ENCODE measurements at places on chromosomes 3 and 15.

GRCh38 chr3:95965704-95966336, 848.6 kb upstream of the EPHA6 start:
- DNase-seq, result no peak

- DNase-seq, result no peak
These were observed 36.5 kb downstream of the PPM1L start for GRCh38 chr3:160792540-160792939.

- no peak for DNase-seq
These were observed 651.7 kb upstream of the CCDC54 start for GRCh38 chr3:106725566-106725965.

DNA sequence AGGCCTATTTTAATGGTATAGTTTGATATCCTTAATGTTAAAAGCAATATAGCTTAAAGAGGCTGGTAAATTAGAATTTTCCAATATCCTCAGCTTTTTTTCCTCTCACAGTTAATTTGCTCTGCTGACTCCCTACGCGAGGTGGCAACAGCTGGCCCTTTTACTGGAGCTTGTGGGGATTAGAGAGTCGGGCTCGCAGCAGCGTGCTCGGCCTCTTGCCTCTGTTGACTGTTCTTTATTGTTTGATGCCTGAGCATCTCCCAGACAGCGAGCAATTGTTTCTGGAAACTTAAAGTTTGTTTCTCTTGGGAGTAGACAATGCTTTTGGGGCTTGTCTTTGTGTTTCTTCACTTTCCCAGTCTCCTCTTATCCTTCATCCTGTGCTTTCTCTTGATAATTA, 80.8 kb downstream of the OPA1 start:
- DNase-seq, result no peak

GRCh38 chr3:71511446-71511845, 72.1 kb downstream of the FOXP1 start:
- DNase-seq, result no peak

GRCh38 chr3:177804646-177805045, 607.4 kb upstream of the TBL1XR1 start:
- no peak for DNase-seq

GRCh38 chr15:87638554-87639083, 617.9 kb downstream of the NTRK3 start:
- DNase-seq, result no peak

- no peak for DNase-seq
These were observed 89.1 kb upstream of the ALCAM start for GRCh38 chr3:105277656-105278055.

DNA sequence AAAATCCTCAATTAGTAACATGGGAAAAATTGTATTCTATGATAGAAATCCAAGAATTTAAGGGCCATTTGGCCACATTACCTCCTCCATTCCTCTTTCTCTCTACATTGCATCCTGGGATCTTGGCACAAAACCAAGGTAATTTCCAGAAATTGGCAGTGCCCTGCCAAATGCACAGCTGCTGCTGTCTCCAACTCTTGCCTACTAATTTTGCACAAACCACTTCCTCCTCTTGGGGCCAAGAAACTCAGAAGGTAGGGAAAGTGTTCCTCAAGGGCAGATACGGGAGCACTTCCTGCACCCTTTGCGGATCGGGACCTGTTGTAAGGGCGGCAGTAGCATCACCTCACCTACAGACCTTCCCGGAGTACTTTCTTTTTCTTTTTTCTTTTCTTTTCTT, 57.8 kb downstream of the MAP3K13 start:
- DNase-seq, result no peak

DNA sequence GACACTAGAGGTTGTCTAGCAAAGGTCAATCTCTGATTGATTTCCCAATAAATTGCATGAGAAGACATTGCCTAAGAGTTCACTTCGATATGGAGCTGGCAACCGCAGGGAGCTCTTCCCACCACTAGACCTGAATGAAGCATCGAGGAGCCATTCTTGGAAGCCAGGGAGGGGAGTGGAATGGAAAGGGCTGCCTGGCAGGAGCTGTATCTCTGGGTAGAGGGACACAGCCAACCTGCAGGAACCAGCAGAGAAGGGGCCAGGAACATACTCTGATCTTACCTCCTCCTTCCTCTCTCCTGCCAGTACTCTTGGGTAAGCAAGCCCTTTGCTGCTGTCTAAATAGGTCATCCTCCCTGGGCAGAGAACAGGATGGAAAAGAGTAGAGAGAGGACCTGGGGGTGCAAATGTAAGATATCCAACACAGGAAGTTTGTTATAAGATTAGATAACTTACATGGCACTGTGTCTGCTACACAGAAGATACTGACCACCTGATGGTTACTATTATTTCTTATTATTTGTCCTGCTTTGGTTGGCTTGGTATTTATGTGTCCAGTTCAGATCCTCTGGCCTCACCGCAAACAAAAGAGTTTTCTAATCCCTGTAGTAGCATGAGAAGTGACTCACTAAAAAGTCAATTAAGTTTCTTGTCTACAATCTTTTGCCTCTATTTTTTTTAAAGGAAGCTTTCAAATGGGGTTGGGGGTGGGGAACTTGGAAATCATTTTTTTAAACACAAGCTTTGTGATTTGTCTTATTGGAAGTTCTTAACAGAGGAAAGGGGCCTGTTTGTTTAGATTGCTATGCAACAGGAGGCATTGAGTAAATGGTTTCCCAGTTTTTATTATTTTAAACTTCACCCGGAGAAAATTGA, 156.7 kb upstream of the TSC22D2 start:
- no peak for DNase-seq

- no peak for DNase-seq
These were observed 44.1 kb upstream of the LCTL start for GRCh38 chr15:66609876-66610275.

GRCh38 chr3:126742057-126742456, 38.0 kb downstream of the CHCHD6 start:
- no peak for DNase-seq

GRCh38 chr15:34603095-34603494, 19.6 kb upstream of the GOLGA8B start:
- no peak for DNase-seq

DNA sequence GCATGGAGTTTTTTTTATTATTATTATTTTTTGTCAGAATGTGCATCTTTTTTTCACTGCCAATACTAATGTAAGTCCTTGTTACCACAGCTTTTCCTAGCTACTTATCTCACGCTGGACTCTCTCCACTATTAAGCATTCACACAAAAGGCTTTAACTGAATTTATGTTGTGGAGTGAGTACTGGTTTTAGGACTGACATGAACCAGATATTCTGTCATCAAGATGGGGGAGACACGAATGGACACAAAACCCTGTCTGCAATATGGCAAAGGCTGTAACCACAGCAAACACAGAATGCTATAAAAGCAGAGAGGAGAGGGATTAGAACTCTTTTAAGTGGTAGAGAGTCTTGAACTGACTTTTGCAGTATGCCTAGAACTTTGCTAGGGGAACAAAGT, 592.2 kb upstream of the TBL1XR1 start:
- DNase-seq, result no peak

- peak; percentile 35 for DNase-seq
These were observed 74.2 kb upstream of the PROK2 start for GRCh38 chr3:71859123-71859519.

GRCh38 chr3:161644891-161645635, 148.5 kb downstream of the OTOL1 start:
- DNase-seq, result no peak

DNA sequence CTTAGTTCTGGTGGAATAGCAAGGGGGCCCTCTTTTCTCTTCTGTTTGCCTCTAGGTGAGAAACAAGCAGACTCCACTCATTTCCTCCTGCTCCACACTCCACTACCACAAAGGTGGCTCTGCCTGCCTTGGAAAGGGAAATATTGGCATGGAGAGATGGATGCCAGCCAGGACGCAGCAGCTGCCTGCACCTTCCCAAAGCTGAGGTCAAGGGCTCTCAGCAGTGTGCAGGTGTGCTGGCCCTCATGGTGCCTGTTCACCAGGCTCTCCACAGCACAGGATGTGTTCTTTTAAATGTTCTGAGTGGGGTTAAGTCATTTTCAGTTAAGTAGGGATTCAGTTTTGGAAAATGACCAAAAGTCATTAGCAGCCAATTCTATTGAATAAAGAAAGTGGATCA, 211.2 kb upstream of the STRIT1 start:
- no peak for DNase-seq

DNA sequence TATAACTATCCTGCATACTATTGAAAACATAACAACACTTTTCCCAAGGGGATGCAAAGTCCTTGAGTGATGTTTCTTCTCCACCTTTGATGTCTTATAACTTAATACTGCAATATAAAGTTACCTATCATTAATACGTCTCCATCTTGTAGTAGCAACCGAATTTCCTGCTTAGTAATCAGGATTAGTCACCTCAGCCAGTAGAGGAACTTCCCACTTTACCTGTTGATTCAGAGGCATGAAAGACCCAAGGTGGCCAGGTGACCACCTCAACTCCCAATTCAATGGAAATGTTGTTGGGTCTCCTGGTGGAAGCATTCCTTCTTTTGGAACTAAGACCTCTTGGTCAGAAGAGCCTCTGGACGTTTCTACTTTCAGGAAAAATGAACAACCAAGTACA, 3.5 kb upstream of the TMCC1 start:
- no peak for DNase-seq

DNA sequence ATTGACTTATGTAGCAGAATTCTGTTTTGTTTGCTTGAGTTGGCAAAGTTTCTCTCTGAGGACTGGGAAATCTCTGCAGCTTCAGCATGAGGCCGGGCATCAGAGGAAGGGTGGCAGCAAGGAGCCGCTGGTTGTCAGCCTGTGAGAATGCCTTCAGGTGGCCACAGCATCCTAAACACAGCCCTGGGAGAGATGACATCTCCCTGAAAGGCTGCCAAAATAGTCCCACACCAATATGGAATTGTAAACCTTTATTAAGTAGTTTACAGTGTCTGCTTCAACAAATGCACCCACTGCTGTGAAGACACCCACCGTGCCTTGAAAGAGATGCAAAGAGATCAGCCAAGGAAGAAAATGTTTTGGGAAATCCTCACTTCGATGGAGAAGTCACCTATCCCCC, 609.7 kb upstream of the ARRDC4 start:
- no peak for DNase-seq

DNA sequence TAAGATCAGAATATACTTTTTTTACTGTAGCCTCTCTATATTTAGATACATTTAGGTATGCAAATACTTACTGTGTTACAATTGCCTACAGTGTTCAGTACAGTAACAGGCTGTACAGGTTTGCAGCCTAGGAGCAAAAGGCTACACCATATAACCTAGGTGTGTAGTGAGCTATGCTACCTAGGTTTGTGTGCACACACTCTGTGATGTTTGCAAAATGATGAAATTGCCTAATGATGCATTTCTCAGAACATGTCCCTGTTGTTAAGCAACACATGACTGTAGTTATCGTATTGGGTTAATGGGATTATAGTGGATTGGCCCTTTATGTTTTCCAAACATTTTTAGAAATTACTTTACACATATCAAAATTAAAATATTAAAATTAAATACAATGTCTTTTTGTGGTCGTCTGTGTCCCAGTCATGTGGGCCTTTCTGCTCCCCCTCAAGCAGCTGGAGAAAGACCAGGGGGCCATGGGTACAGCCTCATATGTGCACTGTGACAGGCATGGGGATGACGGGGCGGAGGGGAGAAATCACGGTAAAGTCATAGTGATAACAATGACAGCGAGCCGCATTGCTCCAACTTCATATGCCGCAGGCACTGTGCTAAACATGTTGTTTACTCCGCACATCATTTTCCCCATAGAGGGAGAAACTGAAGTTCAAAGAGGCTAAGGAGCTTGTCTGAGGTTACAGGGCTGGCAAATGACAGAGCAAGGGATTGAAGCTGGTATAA, 27.4 kb upstream of the PLA2G4E start:
- DNase-seq, result no peak

- DNase-seq, result no peak
These were observed 10.9 kb downstream of the GPD1L start for GRCh38 chr3:32117320-32117719.

Measured in effector memory CD8-positive, alpha-beta T cell (primary cell).